ENCODE measurements at places on chromosomes 11 and 22.

- DNase-seq, result no peak
Observed at GRCh38 chr11:120185706-120186455, 25.0 kb upstream of the OAF start.

DNA sequence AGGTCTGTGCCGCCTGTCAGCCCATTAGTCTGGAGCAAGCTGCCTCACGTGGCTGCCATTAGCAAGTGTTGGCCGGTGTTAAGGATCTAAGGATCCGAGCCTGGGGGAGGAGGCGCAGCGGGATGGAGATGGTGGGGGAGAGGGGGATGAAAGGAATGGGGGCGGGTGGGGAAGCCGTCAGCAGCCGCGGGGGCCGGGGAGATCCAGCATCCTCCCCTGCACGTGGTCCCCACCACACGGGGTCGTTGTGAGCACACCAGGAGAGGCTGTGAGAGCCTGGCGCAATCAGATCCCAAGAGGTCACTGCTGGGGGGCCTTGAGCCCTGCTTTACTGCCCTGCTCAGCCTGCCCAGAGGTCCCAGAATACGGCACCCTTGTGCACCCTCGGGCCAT lies 7.3 kb downstream of the CABP7 start:
- DNase-seq, result no peak

GRCh38 chr11:10305262-10305963 lies 540 bp downstream of the ADM start:
- no peak for DNase-seq

GRCh38 chr11:62435846-62436660 lies 17.2 kb downstream of the SCGB1A1 start:
- no peak for DNase-seq

DNA sequence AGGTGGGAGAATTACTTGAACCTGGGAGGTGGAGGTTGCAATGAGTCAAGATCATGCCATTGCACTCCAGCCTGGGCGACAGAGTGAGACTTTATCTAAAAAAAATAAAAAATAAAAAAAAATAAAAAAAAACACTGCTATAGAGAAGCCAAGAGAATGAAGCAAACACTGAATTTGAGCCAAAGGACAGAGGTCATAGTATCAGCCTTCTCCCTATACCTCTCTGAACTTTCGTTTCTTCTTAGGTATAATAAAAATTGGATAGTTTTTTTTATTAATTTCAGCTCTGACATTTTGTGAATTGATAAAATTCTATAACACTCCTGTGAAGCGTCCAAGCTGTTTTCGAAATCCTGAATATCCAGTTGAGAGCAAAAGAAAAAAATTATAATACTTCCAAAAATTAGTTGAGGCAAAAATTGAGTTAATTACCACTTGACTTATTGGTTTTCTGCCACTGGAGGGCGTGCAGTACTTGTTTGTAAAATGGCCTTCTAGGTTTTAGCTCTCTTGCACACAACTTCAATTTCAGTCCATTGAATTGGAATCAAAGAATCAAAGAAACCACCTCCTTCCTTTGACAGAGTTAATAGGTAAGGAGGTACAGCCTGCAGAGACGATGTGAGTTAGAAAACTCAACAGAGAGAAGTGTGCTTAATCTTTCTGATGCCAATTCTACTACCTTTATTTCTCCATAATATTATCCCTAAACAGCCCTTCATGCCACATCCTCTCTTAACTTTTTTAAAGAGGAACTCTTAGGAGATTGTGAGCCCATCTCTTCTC lies 143.2 kb downstream of the BBOX1 start:
- DNase-seq, result peak; percentile 52

GRCh38 chr11:61718621-61719302 lies 33.7 kb upstream of the MYRF start:
- DNase-seq, result peak; percentile 38

Data from HFF-Myc (cell line).